CD4-positive, alpha-beta T cell treated with Interleukin-4 for 4 hours (primary cell): ENCODE measurements at places on chromosomes 2 and 18.

DNA sequence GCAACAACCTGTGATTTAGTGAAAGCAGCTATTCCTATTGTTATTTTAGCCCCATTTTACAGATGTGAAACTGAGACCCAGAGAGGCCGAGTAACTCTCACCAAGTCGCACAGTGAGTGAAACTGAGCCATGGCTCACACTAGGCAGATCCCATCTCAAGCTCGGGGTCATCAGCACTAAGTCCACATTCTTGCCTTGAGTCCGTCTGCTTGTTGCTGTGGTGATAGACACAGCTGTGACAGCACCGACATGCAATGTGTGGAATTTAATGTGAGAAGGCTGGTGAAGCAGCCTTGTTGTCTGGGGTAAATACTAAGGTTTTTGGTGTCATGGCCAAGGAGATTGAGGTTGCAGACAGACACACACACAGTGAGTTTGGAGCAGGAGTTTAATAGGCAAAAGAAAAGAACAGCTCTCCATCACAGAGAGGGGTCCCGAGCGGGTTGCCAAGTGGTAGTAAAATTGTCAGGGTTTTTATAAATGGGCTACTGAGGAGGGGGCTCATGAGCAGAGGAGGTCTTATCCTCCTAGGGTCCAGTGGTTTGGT is 40.2 kb upstream of the GMCL1 start:
- DNase-seq = no peak

- no peak for DNase-seq
Observed at GRCh38 chr2:208101716-208102631, 22.4 kb downstream of the CRYGD start.

DNA sequence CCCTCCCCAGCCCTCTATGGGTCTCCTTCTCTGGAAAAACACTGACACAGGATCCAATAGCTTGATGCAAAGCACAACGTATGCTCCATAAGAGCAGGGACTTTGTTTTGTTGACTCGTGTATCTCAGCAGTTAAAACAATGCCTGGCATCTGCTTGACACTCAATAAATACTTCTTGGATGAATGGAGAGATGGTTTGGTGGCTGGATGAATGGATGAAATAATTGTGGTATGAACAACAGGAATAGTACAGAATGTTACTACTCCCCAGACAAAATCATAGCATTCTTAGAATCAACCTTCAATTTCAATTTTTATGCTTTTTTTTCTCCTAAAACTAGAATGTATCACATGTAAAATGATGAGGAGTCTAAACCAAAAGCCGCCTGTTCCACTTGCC is 57.4 kb downstream of the KCNE4 start:
- DNase-seq = no peak

GRCh38 chr18:79010802-79011201 is 31.2 kb downstream of the SALL3 start:
- no peak for DNase-seq

GRCh38 chr18:10702206-10702605 is 176.4 kb downstream of the NAPG start:
- no peak for DNase-seq

DNA sequence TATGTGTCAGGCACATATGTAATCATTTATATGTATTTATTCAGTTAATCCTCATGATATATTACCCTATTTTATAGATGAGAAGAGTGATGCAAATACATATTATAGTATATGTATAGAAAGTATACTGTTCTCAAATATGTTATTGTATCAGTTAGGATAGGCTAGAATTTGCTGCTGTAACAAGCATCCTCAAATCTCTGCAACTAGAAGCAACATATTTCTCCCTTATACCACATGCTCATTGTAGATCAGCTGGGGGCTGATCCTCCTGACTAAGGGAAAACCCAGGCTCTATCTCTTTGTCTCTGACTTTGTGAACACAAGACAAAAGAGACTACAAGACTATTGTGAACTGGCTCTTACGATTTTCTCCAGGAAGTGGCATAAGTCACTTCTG is 24.8 kb upstream of the HS6ST1 start:
- no peak for DNase-seq

DNA sequence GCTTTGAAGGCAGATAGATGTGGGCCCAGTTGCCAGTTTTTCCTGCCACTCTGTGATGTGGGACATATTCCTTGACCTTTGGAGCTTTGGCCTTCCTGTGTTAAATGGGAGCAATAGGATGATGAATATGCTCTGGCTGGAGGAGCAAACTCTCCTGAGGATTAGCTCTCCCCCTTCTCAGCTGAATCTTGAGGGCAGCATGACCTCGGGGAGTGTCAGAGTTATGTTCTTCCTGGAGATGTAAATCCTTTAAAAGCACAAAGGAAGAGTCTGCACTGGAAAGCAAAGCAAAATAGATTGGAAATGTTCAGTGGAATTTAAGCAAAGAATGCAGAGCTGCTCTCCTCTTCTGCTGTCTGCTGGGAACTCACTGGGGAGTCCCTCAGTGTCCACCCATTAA is 160.1 kb downstream of the ALK start:
- no peak for DNase-seq

DNA sequence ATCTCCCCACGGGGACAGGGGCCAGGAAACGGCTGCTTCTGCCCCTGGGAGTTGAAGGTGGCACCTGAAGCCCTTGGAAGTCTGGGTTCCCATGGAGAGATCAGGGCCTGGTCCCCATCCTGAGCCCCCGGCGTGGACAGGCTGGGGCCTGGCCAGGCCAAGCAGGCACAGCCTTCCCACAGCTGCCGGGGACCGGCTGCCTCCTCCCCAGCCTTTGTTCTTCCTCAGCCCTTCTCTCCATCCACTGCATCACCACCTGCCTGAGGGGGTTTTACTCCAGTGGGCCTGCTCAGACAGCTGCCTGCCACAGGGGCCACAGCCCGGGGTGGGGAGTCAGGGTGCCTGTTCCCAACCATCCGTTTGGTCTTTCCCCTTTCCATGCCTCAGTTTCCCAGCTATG is 187.7 kb downstream of the INHBB start:
- DNase-seq = no peak
